ENCODE measurements at places on chromosomes 1 and 21.
A peak's percentile ranks its signal among the peaks of the same experiment; 100 is the strongest.

- no peak for DNase-seq
Observed at GRCh38 chr1:8426996-8427395, 109.1 kb downstream of the SLC45A1 start.

GRCh38 chr1:2248127-2248826, 20.2 kb downstream of the SKI start:
- no peak for DNase-seq

DNA sequence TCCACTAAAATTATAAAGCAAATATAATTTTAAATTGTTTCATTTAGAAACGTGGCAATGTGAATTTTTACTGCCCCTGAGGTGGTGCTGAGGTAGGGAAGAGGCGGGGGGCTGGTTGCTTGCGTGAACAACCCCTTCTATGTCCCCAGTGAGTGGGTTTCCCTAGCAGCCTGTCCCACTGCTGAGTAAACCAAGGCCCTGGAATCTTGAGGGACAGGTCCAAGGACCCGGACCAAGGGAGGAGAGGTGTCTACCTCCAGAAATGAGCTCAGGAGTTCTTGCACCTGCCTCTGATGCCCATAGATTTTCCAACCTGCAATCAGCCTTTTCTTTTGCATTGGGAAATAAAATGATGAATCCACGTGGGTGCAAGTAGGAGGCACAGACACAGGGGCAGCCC, 649 bp upstream of the LDLRAD1 start:
- DNase-seq: no peak

DNA sequence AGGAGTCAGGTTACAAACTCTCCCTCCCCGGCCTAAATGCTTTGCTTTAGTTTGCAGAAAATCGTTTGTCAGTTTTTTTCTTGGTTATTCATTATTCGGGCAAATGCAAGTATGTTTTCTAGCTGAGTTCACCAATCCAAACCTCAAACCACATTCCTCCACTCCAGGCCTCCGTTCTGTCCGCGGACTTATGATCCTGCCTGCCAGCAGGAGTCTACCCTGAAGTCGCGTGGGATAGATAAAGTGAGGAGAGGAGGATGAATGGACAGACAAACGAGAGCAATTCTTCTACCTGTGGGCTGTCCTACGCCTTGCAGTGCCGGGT, 1.3 kb downstream of the ADAMTS1 start:
- no peak for DNase-seq

GRCh38 chr1:219757890-219758289, 145.0 kb upstream of the ZC3H11B start:
- DNase-seq: no peak

DNA sequence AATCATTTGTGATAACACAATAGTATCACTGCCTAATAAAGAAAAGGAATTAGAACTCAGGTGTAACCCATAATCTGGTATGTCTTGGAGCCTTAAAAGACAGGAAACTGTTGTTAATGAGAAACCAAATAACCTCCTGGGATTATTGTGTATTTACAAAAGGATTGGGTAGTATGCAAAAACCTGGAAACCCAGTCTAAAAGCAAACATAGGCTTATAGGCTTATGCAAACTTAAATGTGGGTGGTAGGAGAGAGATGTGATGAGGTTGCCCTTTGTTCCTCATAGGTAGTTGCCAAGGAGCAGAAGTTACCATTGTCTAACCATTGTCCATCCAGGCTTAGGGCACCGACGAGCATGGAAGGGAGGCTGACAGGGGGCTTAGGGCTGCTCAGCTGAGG, 165.8 kb downstream of the AK5 start:
- DNase-seq: peak; percentile 46

- DNase-seq: no peak
Observed at GRCh38 chr1:40876891-40877290, 14.7 kb upstream of the CITED4 start.

- DNase-seq: peak; percentile 67
Observed at GRCh38 chr1:12208764-12209494, 20.9 kb upstream of the VPS13D start.

GRCh38 chr1:62364721-62365120, 45.5 kb upstream of the KANK4 start:
- DNase-seq: no peak

Measured in A549 (cell line).